ENCODE measurements at places on chromosomes 6 and 20.

- DNase-seq, result no peak
Measured at GRCh38 chr6:152086223-152086873, 278.9 kb downstream of the ESR1 start.

DNA sequence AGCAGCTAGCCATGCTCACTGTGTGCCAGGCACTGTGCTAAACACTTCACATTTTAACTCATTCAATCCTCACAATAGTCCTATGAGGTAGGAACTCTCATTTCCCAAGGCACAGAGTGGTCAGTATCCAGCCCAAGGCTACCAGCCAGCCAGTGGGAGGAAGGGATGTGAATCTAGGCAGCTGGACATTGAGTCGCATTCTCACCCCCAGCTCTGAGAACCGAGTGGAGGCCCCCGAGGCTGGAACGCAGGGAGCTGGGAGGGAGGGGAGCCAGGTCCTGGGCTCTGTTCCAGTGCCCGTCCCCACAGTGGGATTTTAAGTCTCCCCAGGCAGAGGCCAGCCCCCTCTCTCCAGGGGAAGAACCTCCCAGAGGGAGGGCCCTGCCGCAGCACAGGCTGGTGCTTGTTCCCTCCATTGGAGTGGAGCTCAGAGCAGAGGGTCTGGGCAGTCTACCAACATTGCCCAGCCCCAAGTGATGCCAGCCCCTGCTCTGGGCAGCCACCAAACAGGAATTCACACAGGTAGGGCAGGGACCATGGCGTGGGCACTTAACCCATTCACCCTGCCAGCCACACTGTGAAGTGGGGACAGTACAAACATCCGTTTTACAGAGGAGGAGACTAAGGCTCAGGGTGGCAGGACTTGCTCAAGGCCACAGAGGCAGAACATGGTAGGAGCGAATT lies 131.3 kb downstream of the CEBPB start:
- no peak for DNase-seq

GRCh38 chr6:1611572-1612298 lies 2.0 kb downstream of the FOXC1 start:
- no peak for DNase-seq

GRCh38 chr20:62982124-62983075 lies 24.4 kb downstream of the BHLHE23 start:
- no peak for DNase-seq

DNA sequence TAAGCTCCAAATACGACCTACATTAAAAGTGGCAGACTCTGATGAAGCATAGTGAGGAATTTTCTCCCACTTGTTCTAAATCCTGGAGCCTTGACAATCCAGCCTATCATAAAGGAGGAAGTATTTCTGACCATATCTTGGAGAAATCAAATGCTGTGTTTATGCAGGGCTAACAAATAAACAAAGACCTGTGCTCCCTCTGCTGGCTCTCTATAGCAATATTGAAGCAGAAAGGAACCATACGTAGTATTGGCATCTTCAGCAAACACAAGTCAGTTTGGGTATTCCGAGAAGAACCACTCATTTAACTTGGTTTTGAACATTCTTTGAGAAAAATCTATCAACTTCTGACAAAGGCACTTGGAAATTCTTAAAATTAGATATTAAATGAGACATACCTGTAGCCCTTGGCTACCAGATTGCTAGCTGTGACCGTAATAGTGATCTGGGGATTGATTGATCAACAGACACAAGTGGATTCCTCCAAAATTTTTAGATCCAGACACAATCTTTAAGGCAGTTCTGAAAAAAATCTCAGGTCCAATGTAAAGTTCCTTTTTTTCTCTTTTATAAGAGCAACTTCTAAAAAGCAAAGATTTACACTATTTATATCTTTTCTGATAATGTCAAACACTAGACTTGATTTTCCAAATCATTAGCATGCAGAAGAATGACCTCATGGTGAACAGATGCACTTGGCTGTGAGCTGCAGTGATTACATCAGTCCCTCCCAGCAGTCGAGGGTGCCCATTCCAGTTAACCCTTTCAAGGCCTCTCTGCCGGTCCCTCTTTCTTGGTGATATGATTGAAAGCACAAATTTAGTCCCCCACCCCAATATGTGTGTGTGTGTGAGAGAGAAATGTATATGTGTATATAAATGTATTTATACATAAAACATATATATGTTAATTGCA lies 40.2 kb downstream of the INSM1 start:
- peak; percentile 47 for DNase-seq

- DNase-seq, result no peak
Measured at GRCh38 chr6:134585517-134585873, 267.6 kb upstream of the SGK1 start.

GRCh38 chr6:156345700-156346099 lies 431.5 kb upstream of the ARID1B start:
- DNase-seq, result no peak

DNA sequence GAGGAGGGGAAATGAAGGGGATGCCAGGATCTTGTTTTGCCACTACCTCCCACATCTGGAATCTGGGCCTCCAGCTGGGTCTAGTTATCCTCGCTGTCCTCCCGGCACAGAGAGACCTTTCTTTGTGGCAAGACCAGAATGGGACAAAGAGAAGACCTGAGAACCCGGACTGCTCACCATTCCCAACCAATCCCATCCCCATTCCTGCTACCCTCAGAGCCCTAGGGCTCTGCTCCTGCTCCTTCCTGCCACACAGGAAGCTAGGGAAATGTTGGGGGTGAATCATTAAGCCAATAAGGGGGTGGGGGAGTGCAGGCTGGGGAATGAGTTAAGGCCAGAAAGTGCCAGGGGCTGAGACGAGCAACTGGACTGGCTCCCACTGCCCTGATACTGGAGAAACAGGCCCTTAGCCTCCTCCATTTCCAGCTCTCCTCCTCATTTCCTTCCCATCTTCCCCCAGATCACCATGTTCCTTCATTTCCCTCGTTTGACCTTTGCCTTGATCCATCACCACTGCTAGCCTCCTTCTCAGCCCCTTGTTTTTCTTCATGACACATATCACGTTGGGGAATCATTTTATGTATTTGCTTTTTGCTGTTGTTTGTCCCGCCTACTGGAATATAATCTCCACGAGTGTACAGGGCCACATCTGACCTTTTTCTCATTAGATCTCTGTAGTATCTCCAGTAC lies 4.6 kb upstream of the IER3 start:
- DNase-seq, result no peak

GRCh38 chr20:50635676-50636600 lies 55.4 kb downstream of the RIPOR3 start:
- peak; percentile 69 for DNase-seq

DNA sequence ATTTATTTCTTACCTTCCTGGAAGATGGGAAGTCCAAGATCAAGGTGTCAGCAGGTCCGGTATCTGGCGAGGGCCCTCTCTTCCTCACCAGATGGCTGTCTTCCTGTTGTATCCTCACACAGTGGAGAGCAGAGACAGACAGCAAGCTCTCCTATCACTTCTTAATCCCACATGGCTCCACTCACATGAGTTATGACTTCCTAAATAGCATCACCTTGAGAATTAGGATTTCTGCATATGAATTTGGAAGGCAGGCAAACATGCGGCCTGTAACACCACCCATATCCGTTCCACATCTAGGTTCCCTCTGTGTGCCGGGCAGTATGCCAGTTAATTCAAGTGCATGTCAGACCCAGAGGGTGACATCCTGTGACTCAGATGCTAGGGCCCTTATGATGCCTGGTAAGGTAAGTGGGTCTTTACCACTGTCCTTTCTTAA lies 2.1 kb downstream of the RAET1E start:
- no peak for DNase-seq

- DNase-seq, result no peak
Measured at GRCh38 chr6:11410539-11411307, 126.8 kb upstream of the TMEM170B start.

GRCh38 chr6:39247667-39248194 lies 18.5 kb upstream of the KCNK5 start:
- DNase-seq, result no peak

GRCh38 chr6:168189200-168190013 lies 110.4 kb upstream of the FRMD1 start:
- DNase-seq, result no peak

DNA sequence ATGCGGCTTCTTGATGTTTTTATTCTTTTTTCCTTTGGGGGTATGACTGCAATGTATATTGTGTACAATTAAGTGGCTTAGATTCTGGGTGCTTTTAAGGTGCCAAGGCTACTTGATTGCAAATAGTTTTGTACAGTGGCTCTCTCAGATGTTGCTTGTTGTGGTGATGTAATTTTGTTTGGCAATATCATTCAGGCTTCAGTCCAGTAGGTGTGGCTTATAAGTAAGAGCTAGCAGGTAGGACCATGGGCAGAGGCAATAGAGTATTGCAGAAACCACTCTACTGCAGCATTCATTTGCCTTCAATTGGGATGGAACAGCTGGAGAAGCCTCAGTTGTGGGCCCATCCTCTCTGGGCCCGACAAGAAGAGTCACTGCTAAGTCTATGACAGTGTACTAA lies 407.9 kb upstream of the MAN1A1 start:
- no peak for DNase-seq

DNA sequence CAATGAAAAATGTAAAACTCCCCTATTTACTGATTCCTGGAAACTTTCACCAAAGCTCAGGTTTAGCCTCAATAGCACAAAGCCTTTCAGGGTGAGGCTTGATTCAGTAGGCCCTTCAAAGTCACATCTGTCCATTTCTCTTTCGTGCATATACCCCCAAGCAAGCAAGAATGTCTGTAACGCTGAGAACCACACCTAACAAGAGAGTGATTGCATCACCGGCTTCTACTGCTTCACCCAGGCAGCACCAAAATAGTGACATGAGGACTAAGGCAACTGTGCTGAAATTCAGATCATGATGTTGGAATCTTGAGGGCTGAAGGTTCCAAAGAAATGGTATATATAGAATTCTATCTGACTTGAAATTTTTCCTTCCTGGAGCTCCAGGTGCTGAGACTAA lies 26.1 kb downstream of the CGA start:
- no peak for DNase-seq

DNA sequence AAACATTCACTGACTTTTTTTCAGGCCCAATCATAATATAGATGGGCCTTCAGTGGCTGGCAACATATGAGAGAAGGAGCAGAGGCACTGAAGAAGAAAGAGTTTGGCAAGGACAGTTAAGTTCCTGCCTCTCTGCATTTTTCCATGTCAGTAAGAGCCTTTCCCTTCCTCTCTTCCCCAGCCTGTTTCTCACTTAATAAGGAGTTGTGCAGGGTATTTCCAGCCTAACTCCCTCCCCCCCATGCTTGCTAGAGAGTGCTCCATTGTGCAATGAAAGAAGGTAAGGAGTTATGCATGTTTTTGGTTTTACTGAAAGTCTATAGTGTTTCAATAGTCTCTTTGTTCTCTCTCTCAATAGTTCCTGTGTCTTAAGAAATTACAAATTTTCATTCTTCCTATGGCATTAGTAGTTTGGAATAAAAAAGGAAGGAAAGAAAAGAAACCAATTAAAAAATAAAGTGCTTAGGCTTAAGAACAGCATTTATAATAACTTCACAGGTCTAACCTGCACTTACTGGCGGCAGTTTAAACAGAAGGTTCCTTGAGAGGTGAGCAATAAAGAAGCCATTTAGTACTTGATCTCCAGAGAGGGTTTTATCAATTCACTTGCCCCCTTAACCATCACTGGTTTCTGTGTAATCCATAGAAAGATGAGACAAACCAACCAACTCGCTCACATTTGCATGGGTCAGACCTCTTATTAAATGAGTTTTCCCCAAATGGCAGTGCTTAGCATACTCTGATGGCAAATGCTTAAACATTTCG lies 251.1 kb downstream of the PTPRT start:
- no peak for DNase-seq

DNA sequence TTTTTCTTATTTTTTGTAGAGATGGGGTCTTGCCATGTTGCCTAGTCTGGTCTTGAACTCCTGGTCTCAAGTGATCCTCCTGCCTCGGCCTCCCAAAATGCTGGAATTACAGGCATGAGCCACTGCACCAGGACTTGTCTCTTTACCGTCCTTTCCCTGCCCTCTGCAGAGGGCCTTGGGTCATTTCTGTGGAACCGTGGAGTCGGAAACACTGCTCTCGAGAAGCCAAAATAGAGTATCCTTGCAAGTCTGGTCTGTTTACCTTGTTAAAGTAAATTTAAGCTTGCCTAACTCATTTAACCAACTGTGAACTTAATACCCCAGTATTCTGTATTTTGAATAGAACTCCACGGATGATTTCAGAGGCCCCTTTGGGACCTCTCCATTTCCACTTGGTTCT lies 51.4 kb downstream of the KDM1B start:
- DNase-seq, result no peak

- DNase-seq, result no peak
Measured at GRCh38 chr6:39225946-39226437, 3.3 kb downstream of the KCNK5 start.

DNA sequence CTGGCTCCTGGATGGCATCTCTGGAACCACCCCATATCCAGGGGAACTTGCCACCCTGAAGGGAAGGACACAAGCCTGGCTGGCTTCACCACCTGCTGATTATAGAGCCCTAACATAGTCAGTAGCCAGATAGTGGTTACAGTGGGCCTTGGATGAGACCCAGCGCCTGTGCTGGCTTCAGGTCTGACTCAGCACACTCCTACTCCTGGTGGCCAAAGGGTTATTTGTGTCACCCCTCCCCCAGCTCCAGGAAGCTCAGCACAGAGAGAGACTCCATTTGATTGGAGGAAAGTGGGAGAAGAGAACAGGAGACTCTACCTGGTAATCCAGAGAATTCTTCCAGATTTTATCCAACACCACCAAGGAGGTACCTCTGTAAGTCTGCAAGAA lies 12.8 kb downstream of the SNX14 start:
- DNase-seq, result no peak

GRCh38 chr20:37362821-37363220 lies 16.9 kb downstream of the SRC start:
- DNase-seq, result no peak

DNA sequence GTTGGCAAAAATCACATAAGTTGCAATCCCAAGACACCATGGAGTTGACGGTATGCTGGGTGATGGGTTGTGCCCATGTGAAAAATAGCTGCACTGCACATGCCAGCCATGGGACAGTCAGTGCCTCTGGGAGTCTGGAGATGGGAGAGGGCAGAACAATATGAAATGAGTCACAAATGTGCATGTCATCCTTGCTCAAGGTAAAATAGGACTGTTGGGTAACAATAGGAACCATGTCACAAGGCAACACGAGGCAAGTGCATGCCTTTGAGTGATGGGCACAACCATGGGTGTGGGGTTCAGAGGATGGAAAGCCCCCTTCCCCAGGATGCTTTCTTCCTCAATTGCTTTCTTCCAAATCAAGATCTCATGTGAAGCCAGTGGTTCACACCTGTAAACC lies 70.5 kb upstream of the PIM1 start:
- DNase-seq, result no peak
